ENCODE measurements at places on chromosomes 2 and 18. TPM values are rescaled to one million over a fixed set of nuclear protein-coding genes. Genes with fewer than 3 reads are reported as not detected.

- DNase-seq, result no peak
Measured at GRCh38 chr2:65050931-65051330, 5.3 kb upstream of the CEP68 start.

- DNase-seq, result no peak
Measured at GRCh38 chr2:56484906-56485305, 301.1 kb downstream of the CCDC85A start.

- DNase-seq, result no peak
Measured at GRCh38 chr2:181574321-181574720, 82.6 kb downstream of the CERKL start.

The RTP5 gene
- total RNA-seq, result not detected

The PDE1A gene
- 0.06 TPM for total RNA-seq

- no peak for DNase-seq
Measured at GRCh38 chr2:203694191-203694590, 12.2 kb upstream of the CD28 start.

DNA sequence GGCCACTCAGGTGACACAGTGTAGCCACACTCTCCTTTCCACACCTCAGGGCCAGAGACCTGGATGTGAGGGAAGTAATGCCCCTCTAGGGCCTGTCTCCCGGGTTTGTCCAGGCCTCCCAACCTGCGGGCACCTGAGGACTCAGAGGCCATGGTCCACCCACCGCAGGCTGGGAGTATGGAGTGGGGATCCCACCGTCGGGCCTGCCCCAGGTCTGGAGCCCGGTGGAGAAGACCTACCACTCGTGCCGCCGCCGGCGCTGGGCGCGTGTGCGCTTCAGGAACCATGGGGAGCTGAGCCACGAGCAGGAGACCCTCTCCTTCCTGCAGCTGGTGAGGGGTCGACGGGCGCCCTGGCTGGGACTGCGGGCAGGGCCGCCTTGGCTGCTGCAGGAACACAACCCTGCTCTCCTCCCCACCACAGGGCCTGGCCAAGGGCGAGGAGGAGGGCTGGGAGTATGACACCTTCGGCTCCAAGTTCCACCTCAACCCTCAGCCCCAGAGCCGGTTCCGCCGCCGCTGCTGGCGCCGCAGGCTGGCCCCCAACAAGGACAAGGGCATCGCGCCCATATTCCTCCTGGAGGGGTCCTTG, 48.6 kb downstream of the FER1L5 start:
- DNase-seq, result no peak

DNA sequence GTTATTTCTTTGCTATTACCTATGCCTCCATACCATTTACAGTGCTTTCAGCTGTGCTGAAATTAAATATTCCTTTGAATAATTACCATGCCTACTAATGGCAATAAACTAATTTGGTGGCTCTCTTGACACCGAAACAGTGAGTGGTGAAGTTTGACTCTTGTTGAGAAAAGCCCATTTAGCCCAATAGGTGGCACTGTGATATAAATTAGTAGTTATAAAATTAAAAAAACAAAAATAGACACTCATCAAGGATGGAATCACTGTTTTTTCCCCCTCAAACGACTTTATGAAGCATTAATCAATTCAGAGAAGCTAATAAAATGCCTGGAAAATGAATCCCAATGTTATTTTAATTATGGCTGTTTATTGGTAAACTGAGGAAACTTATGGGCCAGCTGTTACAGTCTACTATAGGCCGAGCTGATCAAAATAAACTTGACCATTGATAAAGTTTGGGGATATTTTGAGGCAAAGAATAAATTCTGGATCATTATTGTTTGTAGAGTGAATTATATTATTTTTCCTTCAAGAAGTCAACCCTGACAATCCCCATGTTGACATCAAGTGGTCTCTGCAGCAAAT, 339.6 kb downstream of the TRIB2 start:
- DNase-seq, result peak; percentile 19

GRCh38 chr2:28705751-28706440, 45.7 kb upstream of the PPP1CB start:
- no peak for DNase-seq

GRCh38 chr18:32093102-32093511, 1.4 kb downstream of the RNF138 start:
- DNase-seq, result peak; percentile 86

The CYP20A1 gene
- 17.8 TPM for total RNA-seq

DNA sequence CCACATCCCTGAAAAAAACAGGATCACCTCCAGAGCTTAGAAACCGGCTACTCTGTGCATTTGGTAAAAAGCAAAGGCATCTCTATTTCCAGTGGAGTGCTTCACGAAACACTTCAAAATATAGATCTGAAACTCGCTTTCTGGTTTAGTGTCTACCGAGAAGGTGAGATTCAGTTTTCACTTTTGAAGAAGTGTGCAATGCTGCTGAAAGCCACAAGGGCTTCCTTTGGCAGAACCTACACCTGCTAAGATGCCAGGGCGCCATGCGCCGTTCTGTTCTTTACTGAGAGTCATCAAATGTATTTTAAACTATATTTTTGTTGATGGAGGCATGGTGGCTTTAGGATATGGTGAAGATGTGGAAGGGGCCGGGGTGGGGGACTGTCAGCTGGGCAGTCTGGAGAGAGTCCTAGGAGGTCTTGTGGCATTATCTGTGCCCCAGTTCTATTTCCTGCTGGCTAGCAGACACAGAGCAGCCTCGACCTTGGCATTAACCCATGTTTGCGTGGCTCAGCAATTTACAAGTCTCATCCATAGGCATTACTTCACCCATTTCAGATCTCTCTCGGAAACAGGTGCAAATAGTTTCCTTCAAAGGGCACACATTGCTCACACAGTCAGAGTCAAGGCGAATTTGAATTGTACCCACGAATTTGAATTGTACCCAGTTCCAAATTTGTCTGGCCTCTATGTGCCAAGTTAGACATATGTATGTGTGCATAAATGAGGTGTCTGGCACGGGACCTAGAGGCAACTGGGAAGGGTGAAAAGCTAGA, 46.7 kb upstream of the KCNF1 start:
- no peak for DNase-seq

- DNase-seq, result no peak
Measured at GRCh38 chr2:176526995-176527901, 258.0 kb downstream of the MTX2 start.

The MAP3K19 gene
- total RNA-seq, result not detected

The CPO gene
- not detected for total RNA-seq

The CD207 gene
- total RNA-seq, result not detected

- peak; percentile 44 for DNase-seq
Measured at GRCh38 chr18:4358618-4359017, 96.5 kb downstream of the DLGAP1 start.

DNA sequence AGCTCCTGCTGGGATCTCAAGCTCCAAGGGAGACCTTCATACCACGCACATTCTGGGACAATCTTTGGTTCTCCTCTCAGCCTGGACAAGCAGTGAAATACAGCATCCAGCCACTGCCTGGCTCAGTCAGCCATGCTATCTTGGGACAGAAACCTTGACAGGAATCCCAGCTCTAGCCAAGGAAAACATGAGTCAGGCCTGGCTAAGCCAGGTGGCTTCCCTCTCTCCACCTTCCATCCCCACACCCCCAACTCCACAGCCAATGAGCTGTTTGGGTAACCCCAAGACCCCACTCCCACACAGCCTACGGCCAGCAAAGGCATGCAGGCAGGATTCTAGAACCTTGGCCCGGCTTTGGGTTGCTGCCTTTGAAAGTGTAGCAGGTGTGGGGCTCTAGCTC, 64.9 kb downstream of the MCFD2 start:
- no peak for DNase-seq

The FOXD4L1 gene
- total RNA-seq, result not detected

Data from neural progenitor cell (in vitro differentiated cells).